Glomerular endothelial cell (primary cell): ENCODE measurements at places on chromosomes 5 and 9. TPM values are rescaled to one million over a fixed set of nuclear protein-coding genes. Genes with fewer than 3 reads are reported as not detected.

DNA sequence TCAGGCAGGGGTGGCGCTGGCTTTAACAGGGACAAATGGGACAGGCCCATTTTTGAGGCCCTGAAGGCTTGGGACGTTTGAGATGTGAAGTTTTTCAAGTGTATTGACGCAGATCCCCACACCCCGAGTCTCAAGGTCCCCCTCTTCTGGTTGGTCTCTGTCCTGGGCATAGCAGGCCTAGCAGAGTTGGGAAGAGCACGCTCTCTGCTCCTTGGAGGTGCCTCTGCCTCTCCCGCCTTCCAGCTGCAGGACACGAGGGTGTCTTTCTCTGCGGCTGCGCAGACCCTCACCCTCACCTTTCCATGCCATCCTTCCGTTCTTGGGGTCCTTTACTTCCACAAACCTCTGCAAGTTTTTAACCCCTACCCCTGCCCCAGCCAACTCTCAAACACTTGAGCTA lies 18.6 kb downstream of the ADAMTSL2 start:
- DNase-seq, result no peak

- DNase-seq, result peak; percentile 87
Observed at GRCh38 chr5:88883059-88883835, at the start of gene MEF2C. TSS of gene MEF2C (minus strand) at chr5:88883184. CDS start at chr5:88823788, 59,396 bp downstream.

DNA sequence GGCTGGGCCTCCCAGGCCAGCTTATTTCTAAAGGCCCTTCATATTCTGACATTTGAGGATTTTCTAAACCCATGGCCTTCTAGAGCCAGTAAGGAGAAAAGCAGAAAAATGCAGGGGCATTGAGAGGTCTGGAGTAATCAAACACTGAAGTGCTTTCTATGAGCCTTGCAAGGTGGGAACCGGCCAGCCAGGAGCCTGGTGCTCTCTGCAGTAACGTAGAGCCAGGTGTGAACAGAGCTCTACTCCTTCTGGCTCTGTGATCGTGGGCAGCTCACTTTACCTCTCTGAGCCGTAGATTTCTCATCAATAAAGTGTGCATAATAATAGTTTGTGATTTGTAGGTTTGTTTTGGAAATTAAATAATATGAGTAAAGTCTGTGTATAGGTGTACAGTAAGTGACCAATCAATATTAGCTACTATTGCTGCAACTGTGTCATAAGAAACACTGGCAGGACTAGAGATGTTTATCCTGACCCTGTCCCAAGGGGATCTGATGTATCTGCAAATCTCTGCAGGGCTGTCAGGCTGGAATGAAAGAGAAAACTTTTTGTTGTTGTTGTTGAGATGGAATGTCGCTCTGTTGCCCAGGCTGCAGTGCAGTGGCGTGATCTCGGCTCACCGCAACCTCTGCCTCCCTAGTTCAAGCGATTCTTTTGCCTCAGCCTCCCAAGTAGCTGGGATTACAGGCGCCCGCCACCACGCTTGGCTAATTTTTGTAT lies 2.7 kb downstream of the SYNPO start:
- DNase-seq, result no peak

DNA sequence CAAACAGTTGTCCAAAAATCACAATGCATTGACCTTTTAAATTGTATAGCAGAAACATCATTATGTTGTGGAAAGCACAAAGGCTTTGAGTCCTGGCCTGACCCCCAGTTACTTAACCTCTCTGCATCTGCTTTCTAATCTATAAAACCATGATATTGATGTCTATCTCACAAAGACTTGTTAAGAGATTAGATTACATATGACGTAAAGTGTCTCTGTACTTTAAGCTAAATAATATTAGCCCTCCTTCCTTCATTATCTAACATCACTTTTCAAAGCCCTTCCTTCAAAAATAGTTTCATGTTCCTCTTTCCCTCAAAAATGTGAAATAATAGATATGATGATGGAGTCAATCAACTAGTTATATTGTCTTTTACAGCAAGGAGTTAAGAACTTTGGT lies 3.4 kb downstream of the ADAMTS6 start:
- DNase-seq, result no peak

DNA sequence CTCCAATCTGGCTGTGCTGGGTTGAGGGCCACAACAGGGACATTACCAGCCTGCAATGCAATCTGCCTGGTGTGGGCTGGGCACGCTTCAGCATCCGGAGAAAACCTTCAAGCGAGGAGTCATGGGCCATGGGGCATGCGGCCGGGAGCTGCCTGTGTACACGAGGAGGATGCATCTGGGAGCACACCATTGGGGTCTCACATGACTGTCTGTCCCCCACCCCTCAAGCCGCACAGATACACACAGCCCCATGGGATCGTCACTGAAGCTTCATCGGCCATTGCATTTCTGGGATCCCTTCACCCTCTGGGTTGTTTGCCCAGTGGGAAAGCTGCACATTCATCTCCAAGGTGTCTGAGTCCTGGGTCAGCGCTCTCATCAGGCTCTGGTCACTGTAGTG lies 9.9 kb downstream of the LCN1 start:
- no peak for DNase-seq

DNA sequence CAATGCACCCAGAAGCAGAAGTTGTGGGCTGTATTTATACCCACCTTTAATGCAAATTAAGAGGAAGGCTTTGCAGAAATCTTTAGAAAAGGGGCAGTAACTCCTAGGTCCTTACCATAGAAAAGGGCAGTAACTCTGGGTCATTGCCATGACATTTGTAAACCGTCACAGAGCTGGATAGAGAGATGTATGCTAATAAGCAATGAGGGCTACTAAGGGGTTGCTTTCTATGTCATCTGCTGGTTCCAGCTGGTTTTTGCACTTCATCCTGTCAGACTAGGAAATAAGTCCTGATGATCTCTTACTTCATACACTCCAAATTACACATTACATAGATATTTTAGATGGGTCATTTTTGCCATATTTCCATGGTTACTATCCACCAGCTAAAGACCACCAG lies 299.1 kb upstream of the TYRP1 start:
- no peak for DNase-seq

GRCh38 chr9:96363175-96363967 lies 20.1 kb downstream of the SLC35D2 start:
- no peak for DNase-seq

GRCh38 chr9:109224751-109225150 lies 57.7 kb upstream of the FRRS1L start:
- DNase-seq, result no peak

DNA sequence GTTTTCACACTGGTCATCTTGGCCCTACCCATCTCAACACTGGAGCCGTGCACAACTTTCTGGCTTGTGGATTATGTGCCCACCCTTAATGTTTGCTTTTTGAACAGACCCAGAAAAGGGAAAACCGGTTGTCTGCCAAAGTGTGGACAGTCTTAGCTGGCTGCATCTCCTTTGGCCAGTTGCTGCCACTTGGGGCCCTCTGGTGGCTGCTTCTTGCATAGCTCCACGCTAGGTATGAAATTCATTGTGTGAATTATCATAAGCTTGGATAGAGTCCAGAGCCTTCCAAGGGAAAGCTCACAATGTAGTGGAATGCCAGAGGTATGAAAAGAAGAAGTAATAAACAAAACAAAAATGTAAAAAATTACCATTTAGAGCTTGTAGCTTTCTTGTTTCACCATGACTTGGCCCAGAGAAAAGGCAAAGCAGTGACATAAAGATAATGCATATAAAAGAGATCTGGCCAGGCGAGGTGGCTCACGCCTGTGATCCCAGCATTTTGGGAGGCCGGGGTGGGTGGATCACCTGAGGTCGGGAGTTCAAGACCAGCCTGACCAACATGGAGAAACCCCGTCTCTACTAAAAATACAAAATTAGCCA lies 12.5 kb upstream of the SLC36A3 start:
- no peak for DNase-seq

The TMEFF1 gene
- 30.0 and 35.1 TPM in 2 replicates for total RNA-seq

The MRPS30 gene
- 48.7 and 54.6 TPM in 2 replicates for total RNA-seq

- DNase-seq, result no peak
Observed at GRCh38 chr9:70677055-70677735, 262.7 kb upstream of the KLF9 start.
